Endodermal cell (in vitro differentiated cells): ENCODE measurements at places on chromosomes 2 and 18. TPM values are rescaled to one million over a fixed set of nuclear protein-coding genes. Genes with fewer than 3 reads are reported as not detected.

DNA sequence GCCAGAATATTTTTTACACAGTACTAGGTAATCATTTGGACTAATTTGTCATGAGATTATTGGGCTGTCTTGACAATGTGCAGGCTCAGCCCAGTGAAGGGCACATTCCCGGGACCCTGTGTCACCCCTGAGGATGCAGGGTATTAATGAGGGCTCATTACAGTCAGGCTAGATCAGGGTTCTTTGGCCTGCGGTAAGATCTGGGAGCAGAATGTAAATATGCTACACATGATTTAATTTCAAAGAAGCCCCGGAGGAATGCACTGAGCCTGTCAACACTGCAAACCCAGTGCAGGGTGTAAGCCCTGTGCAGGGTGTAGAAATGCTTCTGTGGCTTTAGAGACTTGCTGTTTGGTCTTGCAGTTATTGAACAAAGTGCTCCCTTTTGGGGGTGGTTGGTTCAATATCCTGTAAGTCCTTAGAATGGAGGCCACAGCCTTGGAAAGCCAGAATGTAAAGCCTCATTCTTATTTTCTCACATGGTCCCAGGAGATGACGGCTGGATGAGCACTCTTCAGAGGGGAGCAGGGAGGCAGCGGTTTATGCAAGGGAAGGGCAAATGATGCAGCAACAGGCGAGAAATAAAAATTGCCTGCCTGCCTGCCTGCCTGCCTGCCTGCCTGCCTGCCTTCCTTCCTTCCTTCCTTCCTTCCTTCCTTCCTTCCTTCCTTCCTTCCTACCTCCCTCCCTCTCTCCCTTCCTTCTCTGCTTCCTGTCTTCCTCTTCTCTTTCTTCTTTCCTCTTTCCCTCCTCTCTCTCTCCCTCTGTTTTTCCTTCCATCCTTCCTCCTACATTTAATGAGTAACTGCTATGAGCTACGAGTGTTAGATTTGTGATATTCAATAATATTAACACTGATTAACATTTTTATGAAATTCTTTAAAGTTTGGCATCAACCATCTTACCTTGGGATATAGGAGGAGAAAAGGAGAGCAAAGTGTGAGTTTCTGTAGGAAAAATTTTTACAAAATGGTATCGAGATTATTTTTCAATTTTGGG, 148.8 kb downstream of the VAPA start:
- DNase-seq: no peak

GRCh38 chr2:20549691-20550348, 101.1 kb downstream of the HS1BP3 start:
- DNase-seq: no peak

- no peak for DNase-seq
Measured at GRCh38 chr2:176854062-176854461, 358.5 kb upstream of the HNRNPA3 start.

RAMP1 gene
- 0.40 to 0.76 TPM in 2 of 3 replicates, not detected in the other for total RNA-seq

DNA sequence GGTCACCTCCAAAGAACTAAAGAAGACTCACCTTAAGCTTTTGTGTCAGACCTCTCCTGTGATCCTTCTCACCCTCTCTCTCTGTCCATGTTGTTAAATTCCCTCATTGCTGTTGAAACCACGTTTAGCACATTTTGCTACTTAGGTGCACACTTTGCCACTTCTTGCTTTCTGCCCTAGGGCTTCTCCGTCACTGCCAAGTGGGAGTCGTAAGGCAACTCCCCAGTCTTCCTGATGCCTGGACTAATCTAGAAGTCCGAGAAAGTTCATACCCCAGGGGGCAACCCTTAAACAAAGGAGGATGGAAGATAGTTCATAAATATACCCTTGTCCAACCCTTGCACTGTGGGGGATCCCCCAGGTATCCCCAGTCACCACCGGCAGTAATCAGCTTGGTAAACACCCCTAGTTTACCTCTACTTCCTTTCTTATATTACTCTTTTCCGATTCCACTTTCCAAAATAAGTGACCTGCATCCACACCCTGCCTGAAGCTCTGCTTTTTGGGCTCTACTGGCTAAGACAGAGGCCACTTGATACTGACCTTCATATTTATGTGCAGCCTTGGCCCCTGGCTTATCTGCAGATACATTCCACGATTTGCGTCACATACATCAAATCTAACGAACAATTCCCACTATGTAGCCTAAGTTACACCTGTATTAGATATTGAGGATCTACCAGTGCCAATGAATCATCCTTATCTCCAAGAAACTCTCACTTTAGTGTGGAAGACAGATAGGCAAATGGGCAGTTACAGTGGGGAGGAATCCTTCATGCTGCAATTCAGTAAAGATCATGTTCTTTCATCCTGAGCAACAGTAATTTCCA, 776.2 kb downstream of the RNF144A start:
- DNase-seq: no peak

- no peak for DNase-seq
Measured at GRCh38 chr2:85755122-85756027, 1.6 kb downstream of the ATOH8 start.

DNA sequence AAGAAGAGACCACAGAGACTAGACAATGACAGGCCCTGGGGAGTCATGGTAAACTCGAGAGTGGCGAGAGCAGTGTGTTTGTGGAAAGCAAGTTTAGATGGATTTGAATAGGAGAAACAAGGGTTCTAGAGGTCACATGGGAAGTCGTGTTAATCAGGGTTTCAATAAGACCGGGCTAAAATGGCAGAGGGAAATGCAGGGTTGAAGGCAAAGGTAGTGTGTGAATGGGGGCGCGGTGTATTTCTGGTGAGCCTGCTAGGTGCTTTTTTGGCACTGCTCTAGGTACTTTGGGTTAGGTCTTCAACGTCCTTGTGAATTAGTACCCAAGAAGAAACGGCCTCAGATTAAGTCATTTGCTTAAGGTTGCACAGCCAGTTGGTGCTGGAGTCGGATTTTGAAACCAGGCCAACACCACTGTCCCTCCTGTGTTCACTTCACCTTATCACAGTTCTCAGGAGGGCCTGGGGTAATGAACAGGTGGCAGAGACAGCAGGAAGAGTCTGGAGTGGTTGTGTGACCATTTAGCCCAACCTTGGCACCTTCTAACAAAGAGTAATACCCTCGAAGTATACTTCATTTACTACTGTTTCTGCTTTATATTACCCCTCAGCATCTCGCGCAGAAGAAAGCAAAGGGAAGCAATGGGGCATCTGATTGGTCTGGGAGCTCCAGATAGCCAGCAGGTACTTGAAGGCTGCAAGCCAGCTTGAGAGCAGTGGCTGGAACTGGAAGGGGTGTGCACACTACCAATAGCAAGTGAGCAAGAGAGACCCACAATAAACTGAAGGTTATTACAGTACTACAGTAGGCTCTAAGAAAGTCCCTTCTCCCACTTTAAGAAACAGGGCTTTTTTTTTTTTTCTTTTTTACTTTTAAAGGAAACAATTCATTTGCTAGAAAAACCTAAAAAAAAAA, 33.4 kb upstream of the GAREM2 start:
- DNase-seq: no peak

GRCh38 chr2:238449909-238450417, 23.2 kb downstream of the ASB1 start:
- no peak for DNase-seq

DNA sequence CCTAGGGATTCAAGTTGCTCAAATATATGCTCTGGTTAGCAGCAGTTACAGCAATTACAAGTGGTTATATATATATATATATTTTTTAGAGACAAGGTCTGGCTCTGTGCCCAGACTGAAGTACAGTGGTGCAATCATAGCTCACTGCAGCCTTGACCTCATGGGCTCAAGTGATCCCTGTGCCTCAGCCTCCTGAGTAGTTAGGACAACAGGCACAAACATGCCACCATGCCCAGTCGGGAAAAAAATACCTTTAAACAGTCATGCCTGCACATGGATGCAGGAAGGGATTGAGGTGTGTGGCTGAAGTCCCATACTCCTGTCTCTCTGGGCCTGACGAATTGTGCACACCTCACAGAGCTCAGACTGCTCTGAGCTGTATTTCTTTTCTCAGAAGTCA, 19.6 kb upstream of the DNAH7 start:
- DNase-seq: no peak

DNA sequence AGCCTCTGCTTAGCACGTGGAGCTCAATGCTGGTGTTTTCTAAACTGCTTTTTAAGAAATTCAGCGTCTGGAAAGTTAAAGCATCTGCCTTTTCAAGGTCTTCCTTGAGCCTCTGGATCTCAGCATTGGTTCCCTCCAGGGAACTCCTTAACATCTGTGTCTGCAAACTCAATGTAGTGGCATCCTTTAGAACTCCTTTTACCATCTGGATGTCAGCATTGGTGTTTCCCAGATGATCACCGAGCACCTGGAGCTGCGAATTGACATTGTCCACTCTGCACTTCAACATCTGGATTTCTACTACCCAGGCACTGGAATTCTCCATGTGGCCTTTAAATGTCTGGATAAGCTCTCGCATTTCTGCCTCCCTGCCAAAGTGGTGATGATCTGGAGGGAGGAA, 3.7 kb downstream of the CLEC4F start:
- DNase-seq: no peak

UGT1A10 gene
- 0.13 TPM in 1 of 2 replicates, not detected in the other for total RNA-seq

FHOD3 gene
- 1.5 and 2.8 TPM in 2 replicates for total RNA-seq

DNA sequence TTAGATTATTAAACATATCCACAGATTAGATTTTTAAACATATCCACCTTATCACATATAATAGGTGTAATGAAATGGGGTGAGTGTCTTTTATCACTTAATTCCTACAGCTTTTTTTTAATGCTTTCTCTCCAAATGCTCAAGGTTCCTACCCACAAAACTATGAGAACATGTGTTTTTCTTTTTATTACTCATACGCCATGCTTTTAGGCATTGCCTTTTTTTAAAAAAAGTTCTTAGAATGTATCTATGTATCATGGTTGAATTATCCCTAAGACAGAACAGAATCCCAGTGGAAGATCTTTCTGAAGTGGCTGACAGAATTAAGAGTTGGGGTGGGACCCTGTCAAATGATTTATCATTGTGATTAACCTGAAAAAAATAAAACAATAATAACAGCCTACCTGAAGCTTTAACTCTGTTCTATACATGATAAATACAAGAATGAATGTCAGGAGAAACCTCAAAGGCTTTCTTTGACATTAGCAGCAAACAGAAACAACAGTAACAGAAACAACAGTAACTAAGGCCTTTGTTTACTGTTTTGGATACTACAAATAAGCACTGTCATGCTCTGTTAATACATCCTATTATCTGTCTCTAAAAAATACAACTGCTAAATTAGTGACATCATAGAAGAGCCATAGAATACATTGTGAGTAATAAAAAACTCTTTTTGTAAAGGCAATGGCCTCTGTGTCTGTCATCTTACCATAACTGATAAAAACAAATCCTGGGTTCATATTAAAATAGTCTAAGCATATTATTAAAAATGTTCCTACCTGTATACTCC, 4.1 kb upstream of the ZNF397 start:
- no peak for DNase-seq

DNA sequence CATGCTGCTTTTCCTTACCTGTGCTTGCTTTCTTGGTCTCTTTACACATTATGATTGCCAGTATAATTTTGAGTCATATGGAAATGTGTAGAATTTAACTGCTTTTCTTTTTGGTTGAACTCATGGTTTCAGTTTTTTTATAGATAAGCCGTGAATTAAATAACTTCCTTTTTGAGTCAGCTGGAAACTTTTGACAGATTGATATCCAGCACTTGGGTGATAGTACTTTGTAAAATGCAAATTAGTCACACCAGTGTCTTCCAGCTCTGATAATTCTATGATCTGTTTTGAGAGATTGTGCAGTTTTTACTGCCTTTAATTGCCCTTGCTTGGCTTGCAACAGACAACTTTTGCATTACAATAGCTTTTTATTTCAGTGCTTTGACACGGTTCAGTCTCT, 86.4 kb downstream of the NCOA1 start:
- DNase-seq: no peak
